CD8-positive, alpha-beta memory T cell (primary cell): ENCODE measurements at places on chromosomes 7 and 10.

DNA sequence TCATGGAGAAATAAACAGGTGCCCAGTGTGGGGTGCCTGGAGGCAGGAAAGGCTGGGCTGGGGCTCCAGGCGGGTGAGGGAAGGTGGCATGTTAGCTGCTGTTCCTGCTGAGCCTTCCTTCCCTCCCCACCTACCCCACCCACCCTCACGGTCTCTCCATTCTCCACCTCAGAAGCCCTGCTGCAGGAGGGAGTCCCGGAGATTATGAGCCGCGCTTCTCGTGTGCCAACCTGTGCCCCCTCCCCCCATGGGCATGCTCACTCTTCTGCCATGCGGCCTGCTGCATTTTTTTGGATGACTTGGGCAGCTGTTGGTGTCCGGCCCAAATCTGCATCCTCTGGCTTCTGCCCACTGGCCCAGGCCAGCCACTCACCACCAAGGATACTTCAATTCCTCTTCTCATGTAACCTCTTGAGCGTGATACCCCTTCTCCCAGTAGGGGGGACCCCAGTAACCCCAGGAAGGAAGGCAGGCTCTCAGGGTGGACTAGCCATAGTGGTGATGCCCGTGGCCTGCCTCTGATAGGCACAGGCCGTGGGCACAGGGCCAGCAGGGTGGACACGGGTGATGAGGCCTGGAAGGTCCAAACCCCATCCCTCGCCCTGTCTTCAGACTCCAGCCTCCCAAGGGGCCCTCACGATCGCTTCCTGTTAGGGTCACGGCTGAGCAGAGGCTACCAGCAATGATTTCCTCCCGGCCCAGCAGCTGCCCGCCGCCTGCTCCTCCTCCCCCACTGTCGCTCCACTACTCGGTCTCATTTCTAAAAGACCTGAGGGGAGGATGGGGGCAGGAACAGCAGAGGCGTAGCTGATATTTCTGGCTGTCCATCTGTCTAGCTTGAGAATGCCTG, 27.8 kb downstream of the UNC5B start:
- no peak for DNase-seq

DNA sequence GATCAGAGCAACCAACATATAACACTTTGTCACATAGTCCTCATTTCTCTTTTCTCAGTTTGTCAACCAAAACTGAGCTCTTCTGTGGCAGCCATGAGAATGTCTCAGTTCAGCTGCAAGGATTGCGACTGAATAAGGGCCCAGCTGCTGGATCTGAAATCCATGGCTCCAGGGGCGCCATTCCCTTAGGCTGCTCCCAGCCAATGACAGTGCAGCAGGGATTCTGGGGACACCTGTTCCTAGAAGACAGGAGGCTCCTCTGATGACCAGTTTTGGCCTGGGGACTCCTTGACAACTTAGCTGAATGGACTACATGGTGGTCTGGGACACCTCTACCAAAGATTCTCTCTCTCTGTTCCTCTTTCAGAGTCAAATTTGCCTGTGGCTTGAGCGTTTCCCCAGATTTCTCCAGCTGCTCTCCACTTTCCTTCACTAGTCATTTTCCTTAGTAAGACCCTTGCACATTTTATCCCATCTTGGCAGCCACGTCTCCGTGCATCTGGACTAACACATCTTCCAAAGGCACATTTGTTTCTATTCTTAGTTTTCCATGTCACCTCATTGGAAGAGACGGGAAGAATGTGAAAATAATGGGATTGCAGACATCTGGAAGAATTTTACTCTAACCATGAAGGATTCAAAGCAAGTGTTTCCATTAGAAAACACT, 28.1 kb upstream of the KIF5B start:
- no peak for DNase-seq

DNA sequence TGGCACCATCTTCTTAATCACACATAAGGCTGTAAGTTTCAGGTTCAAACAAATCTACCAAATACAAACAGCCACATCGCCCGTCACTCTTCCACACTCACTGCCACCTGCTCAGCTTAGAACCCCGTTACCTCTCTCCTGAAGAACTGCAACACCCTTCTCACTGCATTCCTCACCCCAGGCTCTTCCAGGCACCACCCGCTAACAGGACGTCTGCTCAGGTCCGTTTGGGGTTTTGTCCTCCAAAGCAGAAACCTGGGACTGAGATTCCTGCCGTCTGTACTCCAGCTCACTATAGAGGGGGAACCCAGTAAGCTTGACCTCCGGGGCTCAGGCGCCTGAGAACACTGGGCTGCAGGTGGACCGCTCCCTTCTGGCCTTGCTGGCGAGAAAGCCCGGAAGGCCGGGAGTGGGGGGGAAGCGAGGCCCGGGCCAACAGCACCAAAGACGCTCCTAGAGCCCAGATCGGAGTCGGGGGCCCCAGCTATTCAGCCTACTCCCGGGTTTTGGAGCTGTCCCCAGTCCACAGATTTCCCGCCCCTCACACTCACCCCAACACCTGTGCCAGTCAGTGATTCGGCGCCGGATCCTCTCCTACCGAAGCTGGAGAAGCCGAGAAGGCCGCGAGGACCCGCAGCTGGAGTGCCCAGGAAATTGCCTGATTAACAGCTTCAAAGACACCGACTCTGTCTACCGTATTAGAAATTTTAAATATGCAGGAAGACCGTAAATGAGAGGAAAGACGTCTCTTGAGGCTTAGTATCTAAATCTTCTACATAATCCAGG, at the start of gene AP3M1:
Gene AP3M1, minus strand, starts transcription at position 625 of the 786 bp plus-strand sequence. CDS start 12,449 bp downstream, outside the sequence.
- peak; percentile 90 for DNase-seq

DNA sequence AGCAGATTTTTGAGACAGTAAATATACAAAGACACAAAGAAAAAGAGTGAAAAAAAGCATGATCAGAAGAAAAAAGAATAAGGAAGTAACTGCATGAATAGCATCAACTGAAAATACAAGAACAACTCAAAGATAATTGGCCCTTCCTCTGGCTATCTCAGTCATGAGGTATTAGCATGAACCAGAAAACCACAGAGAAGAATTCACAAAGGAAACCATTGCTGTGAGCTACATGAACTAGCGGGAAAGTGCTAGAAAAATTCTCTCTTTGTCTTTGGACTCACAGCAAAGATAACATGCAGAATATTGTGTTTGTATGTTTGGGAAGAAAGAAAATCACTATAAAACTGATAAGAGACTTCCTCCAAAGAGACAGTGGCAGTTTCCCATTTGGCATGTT, 82.9 kb downstream of the SORCS1 start:
- DNase-seq = no peak

DNA sequence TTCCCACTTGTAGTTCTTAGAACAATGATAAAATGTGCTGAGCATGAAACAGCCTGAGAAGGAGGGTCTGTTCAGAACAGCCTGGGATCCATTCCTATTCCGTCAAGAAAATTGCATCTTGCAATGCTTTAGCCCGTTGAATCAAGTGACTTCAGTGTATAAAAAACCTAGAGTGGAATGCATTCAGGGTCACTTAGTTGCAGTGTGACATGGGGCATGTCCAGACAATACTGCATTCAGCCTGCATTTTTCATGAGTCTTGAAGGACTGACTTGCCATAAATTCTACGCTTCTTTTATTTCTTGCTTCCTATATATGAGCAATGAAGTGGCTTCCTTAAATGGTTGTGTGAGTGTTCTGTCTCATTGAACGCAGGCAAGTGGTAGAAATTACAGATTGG, 758.3 kb upstream of the COBL start:
- DNase-seq = no peak

DNA sequence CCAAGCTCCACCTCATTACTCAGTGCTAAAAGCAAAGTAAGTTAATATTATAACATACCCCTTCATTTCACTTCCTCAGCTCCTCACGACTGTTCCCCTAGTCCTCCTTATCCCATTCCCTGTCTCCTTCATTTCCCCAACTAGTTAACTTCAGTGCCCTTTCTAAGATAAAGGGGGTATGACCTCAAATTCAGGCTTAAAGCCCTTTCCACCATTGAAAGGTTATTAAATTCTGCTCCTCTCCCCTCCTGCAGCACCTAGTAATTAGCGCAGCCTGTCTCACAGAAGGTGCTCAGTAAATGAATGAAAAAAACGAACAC, 1.0 kb downstream of the CRPPA start:
- DNase-seq = no peak

DNA sequence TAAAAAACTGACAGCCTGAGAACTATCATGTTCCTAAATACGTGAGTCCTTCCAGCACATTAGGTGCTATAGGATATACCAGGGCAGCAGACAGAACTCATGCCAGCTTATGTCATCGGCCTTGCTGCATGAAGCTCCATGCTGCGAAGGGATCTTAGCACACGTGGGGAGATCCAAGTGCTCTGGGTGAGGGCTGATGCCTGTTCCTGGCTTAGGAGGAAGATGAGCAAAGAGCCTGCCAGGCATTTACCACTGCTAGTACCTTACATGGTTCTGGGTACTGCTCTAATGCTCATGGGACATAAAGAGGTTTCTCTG, 43.2 kb downstream of the SVIL start:
- DNase-seq = no peak

GRCh38 chr7:88801046-88801445, 5.5 kb upstream of the TEX47 start:
- DNase-seq = no peak

DNA sequence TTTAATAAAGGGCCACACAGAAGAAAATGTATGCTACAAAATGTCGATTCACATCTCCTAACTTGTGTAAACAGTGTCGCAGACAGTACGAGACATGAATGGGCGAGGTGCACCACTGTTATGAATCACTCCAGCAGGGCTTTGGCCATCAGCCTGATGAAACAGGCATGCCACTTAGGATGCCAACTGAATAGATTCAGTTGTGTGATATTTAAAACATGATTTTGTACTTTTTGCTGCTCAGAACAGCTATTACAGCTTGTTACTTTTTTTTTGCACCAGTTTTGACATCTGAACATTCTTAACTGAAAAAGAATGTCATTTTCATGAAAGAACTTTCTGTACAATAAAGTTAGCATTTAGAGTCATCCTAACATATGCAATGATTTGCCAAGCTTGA, 138.1 kb downstream of the VTI1A start:
- no peak for DNase-seq

DNA sequence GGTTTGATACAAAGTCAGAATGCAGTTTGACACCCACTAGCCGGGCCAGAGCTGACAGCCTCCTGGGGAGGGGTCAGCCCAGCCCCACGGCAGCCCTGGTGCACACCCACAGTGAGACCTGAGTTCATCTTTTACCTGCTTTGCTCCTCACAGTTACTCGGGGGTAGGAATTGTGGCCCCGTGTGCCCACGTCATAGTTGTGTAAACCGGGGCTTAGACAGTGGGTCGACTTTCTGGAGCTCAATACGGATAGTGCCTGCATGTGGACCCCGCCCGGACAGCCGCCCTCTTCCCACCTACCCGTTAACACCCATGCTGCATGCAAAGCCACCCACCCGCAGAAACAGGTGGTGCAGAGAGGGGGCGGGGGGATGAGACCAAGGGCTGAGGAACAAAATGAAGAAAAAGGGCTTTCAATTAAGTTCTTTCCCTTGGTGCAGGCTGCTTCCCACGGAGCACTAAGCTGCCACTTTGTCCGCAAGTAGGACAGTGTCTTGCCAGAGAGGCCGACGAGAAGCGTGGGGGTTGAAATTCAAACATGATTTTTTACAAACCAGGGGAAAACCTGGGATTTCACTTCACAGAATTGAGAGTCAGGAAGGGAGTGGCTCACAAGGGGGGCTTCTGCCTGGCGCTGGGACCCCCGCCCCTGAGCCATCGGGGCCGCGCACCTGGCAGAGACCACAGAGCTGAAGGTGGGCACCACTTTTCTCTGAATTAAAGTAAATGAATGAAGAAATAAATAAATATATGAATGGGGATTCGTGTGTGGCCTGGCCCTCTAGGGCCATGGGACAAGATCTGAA, 24.6 kb upstream of the FOXL3 start:
- no peak for DNase-seq

DNA sequence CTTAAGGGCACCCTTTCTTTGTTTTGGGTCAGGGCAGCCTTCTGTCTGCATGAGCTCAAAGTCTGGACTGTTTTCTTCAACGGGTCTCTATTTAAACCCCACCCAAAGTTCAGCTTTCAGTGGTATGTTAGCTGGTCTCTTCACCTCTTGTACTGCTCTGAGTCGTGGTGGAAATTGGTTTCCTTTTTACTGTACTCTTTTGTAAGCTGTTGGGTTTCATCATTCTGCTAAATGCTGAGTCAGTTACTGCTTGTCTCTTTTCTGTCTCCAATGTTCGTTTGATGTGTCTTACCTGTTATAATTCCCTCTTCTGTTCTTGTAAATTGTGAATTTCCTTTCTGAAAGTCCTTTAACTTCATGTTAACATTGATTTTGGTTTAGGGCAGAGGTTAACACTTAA, 64.1 kb upstream of the MALRD1 start:
- no peak for DNase-seq

- DNase-seq = no peak
Measured at GRCh38 chr10:33706191-33706590, 371.7 kb upstream of the NRP1 start.

GRCh38 chr10:83218205-83218604, 921.1 kb upstream of the GHITM start:
- no peak for DNase-seq

DNA sequence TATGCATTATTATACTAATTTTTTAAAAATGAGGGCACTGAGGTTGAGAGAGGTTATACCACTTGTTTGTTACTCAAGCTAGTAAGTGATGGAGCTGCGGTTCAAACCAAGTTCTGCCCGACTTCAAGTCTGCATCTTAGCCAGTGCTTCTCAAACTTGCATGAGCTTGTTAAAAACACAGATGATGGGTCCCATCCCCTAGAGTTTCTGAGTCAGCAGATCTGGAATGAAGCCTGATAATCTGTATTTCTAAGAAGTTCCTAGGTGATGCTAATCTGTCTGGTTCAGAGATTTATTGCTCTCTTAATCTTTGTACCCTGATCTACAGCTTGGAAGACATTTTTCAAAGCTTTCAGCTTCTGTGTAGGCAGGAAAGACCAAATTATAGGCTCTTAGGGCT, 67.7 kb upstream of the CC2D2B start:
- no peak for DNase-seq

GRCh38 chr10:78266741-78267469, 233.2 kb downstream of the RPS24 start:
- DNase-seq = no peak

- DNase-seq = no peak
Measured at GRCh38 chr7:34313289-34313688, 344.7 kb upstream of the NPSR1 start.

GRCh38 chr7:130649004-130649790, 19.4 kb downstream of the COPG2 start:
- no peak for DNase-seq

DNA sequence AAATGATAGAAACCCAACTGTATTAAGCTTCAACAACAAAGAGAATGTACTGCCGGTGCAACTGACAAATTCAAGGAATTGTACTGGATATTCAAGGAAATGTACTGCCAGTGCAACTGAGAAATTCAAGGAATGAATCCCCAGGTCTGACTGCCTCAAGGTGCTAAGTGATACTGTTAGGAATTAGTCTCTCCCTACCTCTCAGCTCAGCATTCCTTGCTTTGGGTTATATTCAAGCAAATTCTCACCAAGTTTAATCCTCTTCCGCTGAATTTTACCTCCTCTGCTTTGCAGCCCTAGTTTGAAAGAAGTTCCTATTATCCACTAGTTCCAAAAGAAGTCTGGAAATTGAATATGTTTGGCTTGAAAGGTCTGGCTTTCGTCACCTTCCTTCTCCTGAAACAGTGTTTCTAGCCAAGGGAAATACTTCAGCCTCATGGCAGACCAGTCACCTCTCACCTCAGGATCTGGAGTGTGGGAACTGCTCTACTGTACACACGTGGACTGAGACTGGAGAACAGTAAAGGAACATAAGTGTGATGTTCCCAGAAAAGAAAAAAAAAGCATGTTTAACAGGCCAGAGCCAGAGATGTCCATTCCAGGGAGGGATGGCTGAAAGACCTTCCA, 60.4 kb downstream of the SORCS1 start:
- no peak for DNase-seq

- DNase-seq = no peak
Measured at GRCh38 chr10:10223131-10223530, 794.5 kb upstream of the CELF2 start.
